ENCODE measurements at places on chromosomes 7 and 10.

GRCh38 chr7:32890010-32890792 is 1.4 kb downstream of the KBTBD2 start:
- no peak for DNase-seq

DNA sequence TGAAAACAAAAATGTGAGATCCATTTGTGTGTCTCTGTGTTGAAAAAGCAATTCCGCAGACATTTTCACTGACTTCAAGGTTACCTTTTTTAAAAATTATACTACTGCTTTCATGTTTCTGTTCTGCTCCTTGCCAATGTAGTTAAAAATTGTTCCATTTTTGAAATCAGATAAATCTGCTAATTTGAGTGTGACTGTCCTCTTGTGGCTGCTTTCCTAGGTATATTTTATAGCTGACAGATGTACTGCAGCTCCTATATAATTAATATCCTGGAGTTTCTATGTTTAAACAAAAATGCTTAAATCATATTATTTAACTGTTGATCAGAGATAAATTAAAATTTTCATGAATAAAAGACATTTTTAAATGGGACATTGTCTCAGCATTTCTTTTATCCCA is 177.6 kb upstream of the LRRTM3 start:
- no peak for DNase-seq

- DNase-seq: no peak
Observed at GRCh38 chr7:79425665-79426064, 27.8 kb downstream of the MAGI2 start.

GRCh38 chr10:114030140-114030539 is 13.5 kb upstream of the ADRB1 start:
- DNase-seq: no peak

DNA sequence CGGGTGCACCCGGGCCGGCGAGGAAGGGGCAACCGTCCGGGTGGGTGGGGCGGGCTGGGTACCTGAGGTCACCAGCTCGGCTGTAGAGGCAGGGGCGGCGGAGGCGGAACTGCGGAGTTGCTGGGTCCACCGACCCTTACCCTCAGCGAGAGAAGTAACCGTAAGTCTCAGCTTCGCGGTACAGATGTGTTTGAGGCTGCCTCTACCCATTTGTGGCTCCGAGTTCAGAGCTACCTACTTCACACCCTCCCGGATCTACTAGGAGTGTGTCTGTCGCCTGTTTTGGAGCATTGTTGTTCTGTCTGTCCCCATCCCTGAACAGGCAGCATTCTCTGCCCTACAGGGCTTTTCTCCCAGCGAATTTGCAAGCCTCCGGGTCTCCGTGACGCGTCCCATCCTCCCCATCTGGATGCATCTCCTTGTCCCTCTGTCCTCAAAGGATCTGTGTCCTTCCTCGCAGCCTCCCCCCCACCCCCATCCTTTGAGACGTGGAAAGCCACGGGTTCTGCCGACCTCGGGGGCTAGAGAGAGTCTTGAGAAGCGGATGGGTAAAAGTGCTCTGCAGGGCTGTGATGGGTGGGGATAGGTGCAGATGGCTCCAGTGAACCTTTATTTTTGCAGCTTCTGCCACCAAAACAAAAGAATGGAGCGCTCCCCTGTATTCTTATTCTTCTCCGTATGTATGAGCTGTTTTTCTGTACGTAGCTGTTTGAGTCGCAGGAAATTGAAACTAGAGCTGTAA is 757 bp downstream of the ANKIB1 start:
- peak; percentile 32 for DNase-seq

DNA sequence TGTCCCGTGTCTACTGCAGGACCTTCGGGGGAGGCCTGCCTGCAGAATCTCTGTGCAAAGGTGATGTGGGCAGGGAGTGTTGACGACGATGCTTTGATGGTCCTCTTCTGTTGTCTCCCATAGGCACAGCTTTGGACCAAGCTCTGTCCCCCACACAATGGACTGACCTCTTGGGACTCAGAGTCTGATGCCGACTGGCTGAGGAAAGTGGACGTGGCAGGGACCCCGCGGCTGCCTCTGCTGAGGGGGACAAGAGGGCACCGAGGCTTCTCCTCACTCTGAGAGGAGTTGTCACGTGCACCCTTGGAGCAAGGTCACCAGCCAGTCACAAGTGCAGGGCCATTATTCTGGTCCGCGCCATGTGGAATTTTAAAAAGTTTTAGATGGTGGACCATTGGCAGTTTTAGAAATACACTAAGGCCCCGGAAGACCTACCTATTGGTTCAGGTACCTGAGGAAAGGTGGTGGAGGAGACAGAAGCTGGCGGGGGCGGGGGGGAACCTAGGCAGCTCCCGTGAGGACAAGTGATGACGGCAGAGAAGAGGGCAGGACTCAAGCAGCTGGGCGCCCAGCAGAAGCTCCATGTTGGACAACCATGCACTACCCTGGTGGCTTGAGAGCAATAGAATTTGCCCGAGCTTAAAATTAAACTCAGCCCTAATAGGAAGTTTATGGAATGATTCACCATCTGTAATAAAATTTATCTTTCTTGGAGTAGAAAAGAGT is 331.4 kb downstream of the PTPRN2 start:
- no peak for DNase-seq

DNA sequence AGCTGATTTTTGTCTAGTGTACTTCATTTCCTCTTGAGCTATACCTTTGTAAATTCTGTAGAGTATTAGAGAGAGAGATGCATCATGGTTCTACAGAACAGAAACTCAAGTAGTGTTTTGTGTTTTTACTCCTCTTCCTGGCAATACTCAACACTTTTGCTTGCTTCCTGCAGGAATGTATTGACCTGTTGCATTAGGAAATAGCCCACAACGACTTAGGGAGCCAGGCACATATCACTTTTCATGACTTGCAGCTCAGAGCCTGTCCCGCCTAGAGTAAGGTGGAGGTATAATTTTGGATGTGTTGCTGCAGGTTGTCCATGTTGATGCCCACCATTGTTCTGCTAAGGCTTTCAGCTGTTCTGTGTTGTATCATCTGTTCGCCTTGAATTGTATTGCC is 216.3 kb downstream of the SDK1 start:
- no peak for DNase-seq

- no peak for DNase-seq
Observed at GRCh38 chr7:41640487-41640886, 62.4 kb downstream of the INHBA start.

DNA sequence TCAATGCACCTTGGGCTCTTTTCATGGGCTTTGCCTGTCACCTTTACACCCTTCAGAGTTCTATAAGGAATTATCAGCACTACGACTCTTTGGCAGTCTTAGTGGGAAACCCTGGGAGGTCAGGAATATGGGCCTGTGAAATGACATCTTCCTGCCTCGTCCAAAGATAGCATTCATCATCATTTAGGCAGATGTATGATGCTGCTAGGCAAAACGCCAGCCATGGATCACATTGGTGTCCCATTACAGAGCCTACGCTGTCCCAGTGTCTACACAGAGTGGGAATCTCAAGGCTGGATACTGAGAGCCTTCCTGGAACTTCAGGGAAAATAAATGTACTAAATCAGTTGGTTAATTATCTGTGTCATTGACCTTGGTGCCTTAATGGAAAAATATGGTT is 259.4 kb upstream of the CELF2 start:
- DNase-seq: no peak

- no peak for DNase-seq
Observed at GRCh38 chr7:82247814-82248433, 195.7 kb downstream of the CACNA2D1 start.

DNA sequence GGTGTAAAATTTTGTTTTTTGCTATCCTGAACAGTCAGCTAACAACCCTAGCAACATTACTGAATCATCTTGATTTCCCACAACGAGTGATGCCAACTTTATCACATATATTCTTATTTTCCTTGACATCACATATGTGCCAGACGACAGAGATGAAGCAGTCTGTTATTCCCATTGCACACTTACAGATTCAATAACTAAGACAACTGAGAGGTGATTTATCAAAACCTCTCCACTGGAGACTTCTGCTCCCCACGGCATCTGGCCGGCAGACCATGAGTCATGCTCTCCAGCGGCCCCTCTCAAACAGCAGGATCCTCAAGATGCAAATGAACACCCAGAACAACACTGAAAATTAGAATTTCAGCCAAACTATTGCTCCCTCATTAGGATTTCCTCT is 57.1 kb downstream of the AMPH start:
- no peak for DNase-seq

GRCh38 chr10:33410096-33410859 is 75.8 kb upstream of the NRP1 start:
- DNase-seq: no peak

DNA sequence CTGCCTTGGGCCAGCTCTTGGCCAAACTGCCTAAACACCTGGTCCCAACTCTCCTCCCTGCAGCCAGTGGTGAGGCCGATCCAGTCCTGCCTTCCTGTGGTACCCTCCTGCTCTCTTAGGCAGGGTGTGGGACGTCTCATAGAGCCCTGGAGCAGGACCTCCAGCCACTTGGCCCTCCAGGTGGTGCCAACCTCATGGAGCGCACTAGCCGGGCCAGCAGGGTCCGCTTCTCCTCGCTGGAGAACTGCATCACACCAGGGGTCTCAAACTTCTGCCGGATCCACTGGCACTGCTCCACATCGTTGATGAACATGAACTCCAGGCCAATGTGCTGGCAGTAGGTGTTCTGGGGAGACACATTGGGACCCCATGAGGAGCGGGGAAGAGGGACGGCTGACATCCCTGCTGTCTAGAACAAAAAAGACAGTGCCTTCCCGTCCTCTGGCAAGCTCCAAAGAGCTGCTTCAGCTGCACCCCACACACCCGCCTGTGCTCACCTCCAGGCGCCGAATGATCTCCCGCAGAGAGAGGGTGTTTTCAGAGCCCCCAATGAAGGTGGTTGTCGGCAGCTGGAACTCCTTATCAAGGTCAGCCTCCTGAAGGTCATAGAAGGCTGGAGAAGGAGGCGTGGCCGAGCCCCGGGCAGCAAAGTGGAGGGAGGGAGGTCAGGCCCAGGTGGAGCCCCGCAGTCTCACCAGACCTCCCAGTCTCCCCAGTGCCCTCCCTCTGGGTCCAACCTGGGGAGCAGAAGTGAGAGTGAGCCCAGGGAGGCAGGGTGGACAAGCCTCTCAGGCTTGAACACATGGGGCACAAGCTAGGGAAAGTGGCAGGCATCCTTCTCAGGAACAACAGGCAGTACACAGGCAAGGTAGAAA is 10.2 kb downstream of the OGDHL start:
- no peak for DNase-seq

DNA sequence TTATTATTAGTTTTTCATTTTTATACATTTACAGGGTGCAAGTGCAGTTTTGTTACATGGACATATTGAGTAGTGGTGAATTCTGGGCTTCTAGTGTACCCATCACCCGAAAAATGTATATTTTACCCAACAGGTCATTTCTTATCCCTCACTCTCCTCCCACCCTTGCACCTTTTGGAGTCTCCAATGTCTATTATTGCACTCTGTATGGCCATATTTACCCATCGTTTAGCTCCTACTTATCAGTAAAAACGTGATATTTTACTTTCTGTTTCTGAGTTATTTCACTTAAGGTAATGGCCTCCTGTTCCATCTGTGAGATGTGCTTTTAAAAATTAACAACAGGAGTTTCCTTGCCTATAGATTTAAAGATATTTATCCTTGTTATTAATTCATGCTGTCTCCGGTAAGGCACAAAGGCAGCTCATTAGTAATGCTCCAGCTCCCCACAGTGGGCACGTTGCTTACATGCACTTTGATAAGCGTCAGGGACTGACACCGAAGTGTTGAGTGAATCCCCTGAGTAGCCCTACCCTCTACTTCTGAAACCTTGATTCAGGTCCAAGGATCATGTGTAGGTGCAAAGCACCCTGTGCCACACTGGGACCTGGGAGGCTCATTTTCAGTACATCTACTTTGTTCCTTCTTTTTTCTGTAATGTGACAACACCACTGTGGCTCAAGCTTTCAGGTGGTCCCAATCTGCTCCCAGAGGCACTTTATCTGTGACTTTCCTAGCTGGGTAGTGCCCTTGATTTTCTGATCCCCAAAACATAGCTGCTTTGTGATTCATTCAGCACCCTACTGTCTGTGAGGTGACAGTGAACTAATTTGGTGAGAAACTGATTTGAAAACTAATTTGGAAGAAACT is 27.3 kb downstream of the HYAL4 start:
- no peak for DNase-seq

DNA sequence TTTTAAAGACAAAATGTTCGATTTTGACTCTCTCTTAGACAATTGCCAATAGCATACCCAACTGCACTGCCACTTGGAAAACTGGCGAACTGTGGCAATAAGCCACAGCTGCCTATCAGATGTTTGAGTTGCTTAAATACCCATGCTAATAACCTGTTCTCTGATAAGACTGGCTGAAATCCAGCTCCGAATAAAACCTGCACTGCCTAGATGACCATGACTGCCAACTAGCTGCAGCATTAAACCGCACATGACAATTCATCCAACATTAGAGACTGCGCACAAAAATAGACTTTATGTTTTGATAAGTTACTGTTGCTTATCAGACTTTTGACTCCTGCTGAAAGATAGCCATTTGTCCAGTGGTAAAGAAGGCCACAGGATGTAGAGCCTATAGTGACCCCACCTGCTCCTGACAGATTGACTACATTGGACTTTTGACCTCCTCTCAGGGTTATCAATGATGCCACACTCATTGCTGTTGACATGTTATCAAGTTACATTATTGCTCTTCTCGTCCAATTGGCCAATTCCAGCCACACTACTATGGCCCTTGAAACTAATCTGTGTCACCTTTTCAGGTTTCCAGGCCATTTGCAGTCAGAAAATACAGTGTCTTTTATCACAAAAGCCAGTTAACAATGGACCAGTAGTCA is 299.0 kb downstream of the HGF start:
- no peak for DNase-seq
